Activated CD4-positive, alpha-beta T cell treated with anti-CD3 and anti-CD28 coated beads, Interleukin-2, amount 50 U/mL, for 24 hours (primary cell): ENCODE measurements at places on chromosomes 1 and 21.

DNA sequence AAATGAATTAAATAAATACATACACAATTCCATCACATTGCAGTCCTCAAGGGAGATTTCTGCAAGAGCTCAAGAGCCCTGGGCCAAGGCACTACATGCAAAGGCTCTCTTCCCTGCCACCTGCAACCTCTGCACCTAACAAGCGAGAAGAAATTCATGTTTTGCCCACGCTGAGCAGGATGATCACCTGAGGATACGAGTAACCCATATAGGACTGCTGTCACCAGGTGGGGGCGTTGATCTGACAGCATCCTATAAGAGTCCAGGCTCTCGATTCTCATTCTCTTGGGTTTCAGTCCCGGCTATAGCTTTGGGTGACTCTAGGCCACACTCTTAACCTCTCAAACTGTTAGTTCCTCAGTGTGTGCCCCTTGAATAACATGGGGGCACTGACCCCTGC, 18.7 kb upstream of the SPOCD1 start:
- DNase-seq, result no peak

DNA sequence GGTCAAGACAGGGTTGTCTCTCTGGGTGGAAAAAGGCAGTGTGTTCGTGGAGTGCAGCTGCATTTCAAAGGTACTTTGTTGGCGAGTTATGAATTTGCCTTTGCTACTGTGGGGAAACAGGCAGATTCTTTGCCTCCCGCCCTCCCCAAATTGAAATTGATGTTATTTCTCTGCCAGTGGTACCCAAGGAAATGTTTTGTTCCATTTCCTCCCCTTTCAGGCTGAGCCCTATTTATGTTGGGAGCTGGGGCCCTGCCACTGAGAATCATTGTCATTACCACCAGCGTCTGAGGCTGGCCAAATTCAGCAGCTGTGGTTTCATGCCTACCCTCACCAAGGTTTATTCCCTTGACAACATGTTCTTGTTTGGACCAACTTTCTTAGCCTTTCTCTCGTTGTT, 48.5 kb upstream of the OLIG2 start:
- no peak for DNase-seq

GRCh38 chr1:240090957-240091600, 604 bp upstream of the FMN2 start:
- no peak for DNase-seq

DNA sequence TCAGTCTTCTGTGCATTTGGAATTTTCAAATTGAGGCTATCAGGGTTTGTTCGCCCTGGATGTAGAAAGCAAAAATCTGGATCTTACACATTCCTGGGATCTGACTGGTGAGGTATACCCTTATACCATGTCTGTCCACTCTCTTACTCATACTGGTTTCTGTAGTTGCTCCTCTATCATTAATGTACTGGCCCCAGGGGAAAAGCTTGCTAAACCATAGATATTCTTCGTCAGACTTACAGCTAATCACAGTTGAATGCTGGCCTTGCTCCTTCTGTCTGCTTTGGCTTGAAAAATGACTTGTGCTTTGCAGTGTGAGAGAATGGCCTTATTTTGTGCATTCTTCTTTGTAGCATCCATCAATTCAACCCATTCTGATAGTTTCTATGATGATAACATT, 30.5 kb downstream of the TBCE start:
- no peak for DNase-seq

DNA sequence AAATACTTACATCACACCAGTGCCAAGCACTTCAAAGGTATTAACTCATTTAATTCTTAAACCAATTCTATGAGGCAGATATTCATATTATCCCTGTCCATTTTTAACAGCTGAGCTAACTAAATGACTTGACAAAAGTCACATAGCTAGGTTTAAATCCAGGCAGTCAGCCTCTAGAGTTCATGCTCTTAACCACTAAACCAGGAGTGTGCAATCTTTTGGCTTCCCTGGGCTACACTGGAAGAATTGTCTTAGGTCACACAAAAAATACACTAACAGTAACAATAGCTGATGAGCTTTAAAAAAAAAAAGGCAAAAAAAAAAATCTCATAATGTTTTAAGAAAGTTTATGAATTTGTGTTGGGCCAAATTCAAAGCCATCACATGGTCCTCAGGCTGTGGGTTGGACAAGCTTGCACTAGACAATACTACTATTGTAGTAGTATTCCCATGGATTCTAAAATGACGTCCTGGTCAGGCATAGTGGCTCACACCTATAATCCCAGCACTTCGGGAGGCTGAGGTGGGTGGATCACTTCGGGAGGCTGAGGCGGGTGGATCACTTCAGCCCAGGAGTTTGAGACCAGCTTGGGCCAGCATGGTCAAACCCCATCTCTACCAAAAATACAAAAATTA, 10.0 kb downstream of the UBR4 start:
- DNase-seq, result no peak

DNA sequence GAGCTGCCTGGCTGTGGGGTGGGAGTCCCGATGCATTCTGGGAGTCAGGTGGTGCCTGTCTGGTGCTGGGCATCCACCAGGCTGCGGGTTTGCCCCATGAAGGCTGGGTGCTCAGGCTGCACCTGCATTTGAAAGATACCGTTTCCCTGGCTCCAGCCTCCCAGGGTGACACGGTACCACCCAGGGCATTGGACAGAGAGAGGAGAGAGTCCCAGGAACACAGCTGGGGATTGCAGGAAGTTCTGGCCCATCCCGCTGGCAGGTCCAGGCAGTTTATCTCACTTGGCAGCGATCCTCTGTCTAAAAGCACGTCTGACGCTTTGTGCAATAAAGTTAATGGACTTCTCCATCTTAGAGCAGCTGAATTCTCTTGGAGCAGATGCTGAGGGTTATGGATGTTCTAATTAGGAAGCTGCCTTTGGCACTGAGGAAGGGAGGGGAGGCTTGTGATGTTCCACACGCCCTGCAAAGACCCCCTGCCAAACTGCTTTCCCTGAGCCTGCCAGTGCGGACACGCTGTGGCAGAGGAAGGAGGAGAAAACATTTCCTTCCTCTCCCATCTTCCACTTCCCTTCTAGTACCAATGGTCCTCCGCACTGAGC, 246.9 kb downstream of the GRIK3 start:
- no peak for DNase-seq

GRCh38 chr1:14697353-14697752, 98.9 kb downstream of the KAZN start:
- no peak for DNase-seq

DNA sequence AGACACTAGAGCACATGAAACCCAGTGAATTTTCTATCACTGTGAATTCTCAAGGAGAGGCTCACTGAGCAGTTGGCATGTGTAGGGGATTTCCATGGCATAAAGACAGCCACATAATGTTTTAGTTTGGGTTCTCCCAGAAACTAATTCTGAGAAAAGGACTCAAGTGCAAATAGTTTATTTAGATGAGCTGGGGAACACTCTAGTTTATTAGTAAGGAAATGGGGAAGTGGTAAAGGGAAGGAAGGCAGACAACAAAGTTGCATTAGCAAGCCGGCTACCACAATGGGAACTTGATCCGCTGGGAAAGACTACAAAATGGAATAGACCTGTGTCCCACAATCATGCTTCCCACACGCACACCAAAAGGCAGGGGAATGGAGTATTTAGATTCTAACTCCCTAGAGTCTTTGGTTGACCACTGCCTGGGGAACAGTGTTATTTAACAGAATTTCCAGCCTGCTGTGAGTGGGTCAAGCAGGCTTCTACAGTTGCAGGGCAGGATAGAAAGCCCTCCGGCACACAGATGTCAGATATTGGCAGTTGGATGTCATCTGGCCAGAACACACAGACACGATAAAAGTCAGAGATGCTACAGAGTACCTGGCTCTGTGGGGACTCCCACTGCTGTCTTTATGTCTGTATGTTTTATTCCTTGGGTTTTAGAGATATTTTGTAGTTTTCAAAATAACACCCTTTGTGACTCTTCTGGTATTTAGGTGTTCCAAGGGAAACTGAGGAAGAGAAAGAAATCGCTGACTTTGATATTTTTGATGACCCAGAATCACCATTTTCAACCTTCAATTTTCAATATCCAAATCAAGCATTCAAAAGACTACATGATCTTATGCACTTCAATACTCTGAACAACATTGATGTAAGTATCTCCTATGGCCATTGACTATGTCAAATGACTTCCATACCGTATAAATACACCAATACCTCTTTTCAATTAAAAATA, 150.1 kb downstream of the PLA2G4A start:
- DNase-seq, result no peak

DNA sequence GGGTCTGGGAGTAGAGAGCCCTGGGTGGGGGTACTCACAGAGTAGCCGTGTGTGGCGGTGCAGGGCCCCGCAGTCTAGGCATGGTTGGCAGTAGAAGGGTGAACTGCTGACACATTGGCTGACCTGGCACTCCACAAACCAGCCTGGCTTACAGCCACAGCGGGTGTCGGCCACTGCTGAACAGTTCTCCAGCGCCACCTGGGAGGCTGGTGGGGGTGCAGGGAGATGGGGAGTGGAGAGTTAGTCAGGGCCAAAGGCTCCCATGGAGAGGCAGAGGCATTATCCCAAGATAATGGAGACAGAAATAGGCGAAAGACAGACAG, 1.5 kb downstream of the TNFRSF25 start:
- no peak for DNase-seq

DNA sequence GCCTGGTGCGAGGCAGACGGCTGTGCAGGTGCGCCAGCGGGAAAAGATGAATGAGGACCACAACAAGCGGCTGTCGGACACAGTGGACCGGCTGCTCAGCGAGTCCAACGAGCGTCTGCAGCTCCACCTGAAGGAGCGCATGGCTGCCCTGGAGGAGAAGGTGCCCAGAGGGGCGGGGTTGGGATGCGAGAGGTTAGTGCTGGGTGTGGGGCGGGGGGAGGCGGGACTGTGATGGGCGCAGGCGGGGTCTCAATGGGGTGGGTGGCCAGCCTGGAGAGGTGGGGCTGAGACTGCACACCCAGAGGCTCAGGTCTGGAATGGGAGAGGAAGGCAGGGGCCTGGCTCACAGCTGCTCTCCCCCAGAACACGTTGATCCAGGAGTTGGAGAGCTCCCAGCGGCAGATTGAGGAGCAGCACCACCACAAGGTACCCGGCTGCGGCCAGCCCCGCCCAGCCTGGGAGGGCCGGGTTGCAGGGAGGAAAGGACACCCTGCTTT, 22.3 kb downstream of the PPFIA4 start:
- no peak for DNase-seq

DNA sequence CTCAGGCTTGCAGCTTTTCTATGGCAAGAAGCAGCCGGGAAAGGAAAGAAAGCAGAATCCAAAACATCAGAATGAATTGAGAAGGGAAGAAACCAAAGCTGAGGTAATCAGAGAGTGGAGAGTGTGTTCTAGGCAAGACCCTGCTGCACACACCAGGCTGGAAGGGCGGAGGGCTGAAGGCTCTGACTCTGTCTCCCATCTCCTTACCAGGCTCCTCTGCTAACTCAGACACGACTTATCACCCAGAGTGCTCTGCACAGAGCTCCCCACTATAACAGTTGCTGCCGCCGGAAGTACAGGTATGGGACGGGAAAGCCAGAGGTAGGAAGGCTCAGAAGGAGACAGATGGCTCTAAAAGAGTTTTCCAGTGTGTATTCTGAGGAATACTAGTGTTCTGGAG, 1.2 kb downstream of the SCNM1 start:
- no peak for DNase-seq

DNA sequence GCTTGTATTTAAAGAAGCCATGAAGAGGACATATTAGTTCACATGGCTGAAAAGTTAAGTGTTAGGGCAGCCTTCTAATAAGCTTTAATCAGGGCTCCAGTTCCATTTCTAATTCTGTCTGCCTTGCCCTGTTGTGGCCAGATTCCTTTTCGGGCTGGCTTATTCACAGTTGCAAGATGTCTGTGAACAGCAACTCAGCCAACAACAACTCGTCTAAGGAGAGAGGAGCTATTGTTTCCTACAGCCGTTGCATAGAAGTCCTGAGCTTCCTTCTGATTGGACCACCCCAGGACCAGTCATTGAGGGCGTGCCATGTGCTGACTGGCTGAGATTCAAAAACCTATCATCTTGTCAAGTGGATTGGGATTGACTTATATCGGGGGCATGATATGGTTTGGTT, 18.6 kb upstream of the COQ8A start:
- no peak for DNase-seq

DNA sequence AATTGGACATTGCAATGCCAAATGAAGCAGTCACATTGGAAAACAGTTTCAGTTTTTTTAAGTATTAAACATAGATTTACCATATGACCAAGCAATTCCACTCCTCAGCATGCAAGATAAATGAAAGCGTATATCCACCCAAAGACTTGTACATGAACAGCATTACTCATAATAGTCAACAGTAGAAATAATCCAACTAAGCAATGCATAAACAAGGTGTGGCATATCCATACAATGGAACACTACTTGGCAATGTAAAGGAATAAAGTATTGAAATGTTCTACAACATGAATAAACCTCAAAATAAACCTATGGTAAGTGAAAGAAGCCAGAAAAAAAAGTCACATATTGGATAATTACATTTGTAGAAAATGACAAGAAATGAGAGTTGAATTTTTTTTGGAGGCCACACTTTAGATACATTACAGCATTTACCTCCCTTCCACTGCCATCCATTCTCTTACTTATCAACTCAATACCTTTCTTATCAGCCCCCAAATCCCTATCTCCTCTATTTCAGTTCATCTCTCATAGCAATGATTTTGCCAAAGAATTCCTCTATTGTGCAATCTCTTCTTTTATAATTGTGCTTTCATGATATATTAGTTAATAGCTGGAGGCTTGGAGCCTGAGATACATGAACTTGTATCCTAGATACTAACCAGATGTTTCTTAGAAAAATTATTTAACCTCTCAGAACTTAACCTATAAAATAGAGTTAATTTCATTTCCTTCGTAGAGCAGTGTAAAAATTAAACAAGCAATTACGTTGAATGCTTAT, 414.2 kb upstream of the C1orf87 start:
- no peak for DNase-seq

DNA sequence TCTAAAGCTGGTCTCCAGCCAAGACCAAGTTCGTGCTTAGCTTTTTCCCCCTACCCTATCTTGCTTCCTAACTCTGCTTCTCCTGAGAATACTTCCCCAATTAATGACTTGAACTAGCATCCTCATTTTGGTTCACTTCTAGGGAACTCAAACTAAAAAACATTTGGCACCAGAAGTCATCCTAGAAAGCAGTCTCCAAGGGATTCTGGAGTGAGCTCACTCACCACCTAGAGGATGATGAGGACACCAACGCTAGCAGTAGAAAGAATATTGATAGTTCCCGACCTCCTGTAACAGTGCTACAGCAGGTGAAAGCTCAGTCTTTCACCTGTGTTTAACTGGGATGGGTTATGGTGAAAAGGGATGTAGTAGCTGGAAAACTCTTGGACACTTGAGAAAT, 4.7 kb upstream of the PSMB2 start:
- DNase-seq, result no peak

DNA sequence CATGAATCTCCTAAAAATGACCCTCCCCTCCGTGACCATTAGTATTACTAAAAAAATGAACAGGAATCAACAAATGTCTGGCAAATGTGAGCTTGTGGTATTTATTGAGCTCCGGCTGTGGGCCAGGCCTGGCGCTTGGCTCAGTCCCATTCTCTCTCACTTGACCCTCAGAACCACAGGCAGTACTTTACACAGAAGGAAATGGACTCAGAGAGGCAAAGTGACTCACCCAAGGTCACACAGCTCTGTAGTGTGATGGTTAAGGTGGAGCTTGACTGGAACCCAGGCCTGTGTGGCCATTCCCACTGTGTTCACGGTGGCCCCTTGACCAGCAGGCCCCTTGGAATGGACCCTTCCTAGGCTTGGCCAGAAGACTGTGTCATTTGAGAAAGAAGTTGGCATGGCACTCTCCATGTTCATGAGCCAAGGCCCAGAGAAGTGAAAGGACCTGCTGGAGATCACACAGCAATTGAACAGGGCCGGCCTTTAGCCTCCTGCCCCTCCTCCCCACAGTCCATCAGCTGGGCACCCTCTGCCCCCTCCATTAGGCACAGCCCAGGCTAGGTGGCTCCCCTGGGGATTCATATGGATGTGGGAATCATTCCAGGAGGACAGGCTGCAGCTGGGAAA, 32.1 kb downstream of the FAM151A start:
- DNase-seq, result no peak
